Stimulated activated CD4-positive, alpha-beta T cell treated with anti-CD3 and anti-CD28 coated beads, TNF-alpha, amount 100 ng/mL, for 1 hour (primary cell): ENCODE measurements at places on chromosomes 5 and 9.

DNA sequence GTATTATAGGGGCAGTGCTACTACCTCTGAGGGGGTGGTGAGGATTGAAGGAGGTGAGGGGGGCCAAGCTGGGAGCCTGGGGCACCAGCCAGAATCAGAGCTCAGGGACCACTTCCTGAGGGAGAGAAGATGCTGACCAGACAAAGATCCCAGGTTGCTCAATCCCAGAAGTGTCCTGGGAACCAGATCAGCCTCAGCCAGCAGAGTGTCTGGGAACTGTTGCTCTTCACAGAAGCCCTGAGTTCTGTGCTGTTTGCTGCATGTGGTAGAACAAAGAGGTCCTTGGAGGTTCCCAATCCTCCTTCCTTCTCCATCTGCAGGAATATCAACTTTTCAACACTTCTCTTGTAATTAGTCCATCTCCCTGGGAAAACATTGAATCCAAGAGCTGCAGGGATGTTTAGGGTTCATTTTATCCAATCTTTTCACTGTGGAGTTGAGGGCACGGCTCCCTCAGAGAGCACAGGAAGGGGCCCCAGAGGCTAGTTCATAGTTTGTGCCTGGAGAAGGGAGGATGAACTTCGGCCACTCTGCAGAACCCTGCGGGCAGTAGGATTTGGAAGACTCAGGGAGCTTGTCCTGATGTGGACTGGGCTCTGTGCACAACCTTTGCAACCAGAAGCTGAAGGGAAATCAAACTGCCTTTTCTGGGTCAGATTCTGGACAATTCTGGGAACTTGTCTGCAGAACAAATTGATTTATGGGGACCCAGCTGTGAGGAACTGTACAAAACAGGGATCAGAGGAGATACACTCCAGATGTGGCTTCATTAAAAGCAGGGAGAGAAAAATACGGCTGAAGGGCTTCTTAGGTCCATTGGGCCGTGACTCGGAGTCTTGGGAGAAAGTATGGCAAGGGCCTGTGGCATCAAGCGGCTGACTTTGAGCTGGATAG is 57.1 kb downstream of the GALNT12 start:
- DNase-seq, result no peak

- DNase-seq, result no peak
Measured at GRCh38 chr9:120538339-120538738, 41.6 kb downstream of the CDK5RAP2 start.

DNA sequence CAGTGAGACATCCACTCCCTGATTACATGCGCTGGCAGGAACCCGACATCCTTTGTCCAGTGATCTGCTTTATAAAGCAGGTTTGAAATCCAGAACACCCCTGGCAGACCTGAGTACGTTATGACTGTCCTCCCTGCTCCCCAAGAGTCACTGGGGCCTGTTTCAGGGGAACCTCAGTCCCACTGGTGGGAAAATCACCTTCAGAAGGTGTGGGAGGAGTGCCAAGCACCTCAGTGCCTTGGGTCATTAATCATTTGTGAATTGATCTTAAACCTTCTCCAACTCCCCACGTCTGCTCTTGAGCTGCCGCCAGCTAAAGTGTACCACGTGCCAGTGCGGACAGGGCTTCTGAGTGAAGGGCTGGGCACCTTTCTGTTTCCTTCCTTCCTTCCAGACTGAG is 16.2 kb downstream of the SLC6A3 start:
- DNase-seq, result no peak

- no peak for DNase-seq
Measured at GRCh38 chr9:130609163-130609562, 29.8 kb downstream of the FUBP3 start.

GRCh38 chr9:94851892-94852291 is 125.4 kb downstream of the AOPEP start:
- no peak for DNase-seq

- DNase-seq, result no peak
Measured at GRCh38 chr9:106920701-106921283, 57.8 kb downstream of the ZNF462 start.

DNA sequence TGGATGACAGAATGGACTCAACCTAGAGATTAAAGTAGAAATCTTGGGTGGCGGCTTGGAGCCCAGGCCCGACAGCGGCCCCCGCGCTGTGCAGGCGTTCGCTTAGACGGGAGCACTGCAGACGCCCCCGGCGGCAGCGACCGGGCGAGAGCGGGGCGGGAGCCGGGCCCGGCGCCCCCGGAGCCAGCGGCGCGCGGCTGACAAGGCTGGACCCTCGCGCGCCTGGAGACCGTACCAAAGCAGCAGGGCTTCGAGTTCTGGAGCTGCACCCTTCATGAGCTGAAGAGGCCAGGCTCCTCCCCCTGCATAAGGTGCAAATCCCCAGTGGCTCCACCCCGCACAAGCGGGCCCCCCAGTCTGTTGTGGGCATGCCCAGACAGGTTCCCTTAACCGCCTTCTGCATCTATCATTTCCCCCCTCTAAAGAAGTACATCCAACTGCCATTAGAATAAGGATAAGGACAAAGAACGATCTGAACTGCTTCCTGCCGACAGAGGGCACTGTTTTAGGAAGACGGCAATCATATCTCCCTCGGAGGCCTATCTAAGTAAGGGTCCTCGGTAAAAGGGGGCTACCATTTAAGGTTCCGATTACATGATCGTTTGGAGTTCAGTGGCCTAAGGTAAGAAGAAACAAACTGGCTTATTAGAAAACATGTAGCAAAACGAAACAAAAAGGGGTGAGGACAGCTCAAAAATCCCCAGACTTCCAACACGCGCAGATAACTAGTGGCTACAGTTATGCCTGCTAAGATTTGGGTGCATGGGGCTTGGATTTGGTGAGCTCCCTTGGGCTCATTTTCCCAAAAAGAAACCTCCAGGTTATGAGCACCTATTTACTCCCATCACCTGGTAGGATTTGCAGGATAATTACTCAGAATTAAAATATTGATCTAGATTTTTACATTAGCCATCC is 66.3 kb downstream of the RGMB start:
- no peak for DNase-seq

DNA sequence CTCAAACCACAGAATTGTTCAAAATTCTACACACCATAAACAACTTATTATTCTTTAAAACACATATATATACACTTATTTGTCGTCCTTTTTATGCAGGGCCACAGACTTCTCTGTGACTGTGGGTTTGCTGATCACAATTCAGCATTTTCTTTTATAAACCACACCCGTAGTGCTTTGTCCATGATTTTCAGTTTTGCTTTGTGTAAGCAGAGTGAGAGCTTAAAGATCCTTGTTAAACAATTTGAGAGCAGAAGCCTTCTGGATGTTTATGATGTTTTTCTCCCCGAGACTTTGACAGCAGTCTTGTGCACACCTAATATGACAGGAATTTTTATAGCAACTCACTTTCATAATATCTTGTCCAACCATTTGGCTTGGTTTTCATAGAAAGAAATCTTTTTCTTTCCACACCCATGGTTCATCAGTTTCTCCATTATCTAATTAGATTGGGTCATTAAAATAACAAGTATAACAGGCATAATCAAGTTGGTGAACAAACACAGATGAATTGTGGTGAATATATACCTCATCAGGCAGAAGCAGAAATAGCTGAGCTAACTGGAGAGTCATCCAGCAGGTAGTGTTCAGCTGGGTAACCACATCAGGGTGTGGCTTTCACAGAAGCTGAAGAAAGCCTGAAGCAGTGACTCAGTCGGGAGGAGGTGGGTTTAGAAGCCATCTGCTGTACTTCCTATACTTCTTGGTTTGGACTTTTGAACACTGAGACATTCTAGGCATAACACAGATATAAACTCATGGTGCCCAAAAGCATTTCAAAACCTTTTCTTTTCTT is 232.8 kb downstream of the DOCK8 start:
- peak; percentile 10 for DNase-seq
